B cell (primary cell): ENCODE measurements at places on chromosomes 2 and 18.

DNA sequence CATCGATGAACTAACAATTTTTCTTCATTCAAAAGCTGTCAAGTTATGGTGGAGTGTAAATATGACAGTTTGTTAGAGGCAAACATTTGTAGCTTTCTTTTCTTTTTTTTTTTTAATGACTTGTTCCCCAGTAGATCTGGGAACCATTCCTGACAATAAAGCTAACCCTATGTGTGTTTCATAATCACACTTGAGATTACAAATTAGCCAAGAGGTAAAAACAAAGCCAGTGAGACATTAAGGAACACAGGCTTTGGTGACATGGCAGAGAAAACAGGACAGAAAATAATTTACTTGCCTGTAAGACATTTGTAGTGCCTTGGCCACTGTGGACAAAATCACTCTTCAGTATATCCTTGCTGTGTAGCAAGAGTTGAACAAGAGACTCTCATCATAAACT, 135.9 kb downstream of the UBE2E3 start:
- no peak for DNase-seq

GRCh38 chr2:55231546-55232083, 478 bp downstream of the CLHC1 start:
- DNase-seq = no peak

- peak; percentile 18 for DNase-seq
These were observed at the start of gene AKAIN1 for GRCh38 chr18:5197032-5197434. TSS of gene AKAIN1 (minus strand) at chr18:5197257. CDS start at chr18:5197053, 204 bp downstream.

DNA sequence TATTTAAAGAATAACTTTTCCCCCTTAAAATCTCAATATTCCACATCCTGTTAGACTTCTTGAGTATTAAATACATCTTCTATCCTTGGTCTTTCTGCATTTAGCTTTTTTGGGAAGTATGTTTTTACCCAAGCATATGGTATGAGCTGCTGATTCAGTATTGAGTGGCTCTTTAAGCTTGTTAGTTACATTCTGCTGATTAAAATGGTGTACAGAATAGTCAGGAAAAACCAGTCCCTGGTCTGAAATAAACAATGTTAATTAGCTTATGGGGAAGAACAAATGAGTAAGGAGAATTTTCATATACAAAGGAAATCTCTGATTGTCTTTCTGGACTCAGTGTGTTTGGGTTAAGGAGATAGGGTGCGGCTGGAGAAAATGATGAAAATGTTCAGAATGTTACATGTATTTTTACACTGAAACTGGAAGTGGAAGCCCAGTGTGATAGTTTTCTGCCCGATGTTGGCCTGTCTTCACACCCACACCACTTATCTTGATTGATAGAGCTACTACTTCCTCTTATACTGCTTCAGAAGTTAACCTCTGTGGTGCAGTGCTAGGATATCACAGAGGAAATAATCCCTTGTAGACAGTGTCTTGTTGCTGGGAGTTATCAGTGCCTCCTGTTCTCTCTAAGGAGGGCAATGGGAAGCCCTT, 84.0 kb downstream of the MSH2 start:
- peak; percentile 47 for DNase-seq

GRCh38 chr2:47079515-47080412, 75.3 kb downstream of the STPG4 start:
- DNase-seq = no peak

DNA sequence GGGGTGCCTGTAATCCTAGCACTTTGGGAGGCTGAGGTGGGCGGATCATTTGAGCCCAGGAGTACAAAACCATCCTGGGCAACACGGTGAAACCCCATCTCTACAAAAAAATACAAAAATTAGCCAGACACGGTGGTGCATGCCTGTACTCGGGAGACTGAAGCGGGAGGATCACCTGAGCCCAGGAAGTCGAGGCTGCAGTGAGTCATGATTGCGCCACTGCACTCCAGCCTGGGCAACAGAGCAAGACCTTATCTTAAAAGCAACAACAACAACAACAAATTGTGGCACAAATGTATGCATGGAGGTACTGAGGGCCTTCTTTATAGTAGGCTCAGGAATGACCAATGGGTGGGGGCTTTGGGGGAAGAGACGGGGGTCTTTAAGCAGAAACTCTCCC, 38.5 kb downstream of the HPCAL1 start:
- no peak for DNase-seq

GRCh38 chr2:212940816-212941215, 210.6 kb downstream of the IKZF2 start:
- DNase-seq = no peak

DNA sequence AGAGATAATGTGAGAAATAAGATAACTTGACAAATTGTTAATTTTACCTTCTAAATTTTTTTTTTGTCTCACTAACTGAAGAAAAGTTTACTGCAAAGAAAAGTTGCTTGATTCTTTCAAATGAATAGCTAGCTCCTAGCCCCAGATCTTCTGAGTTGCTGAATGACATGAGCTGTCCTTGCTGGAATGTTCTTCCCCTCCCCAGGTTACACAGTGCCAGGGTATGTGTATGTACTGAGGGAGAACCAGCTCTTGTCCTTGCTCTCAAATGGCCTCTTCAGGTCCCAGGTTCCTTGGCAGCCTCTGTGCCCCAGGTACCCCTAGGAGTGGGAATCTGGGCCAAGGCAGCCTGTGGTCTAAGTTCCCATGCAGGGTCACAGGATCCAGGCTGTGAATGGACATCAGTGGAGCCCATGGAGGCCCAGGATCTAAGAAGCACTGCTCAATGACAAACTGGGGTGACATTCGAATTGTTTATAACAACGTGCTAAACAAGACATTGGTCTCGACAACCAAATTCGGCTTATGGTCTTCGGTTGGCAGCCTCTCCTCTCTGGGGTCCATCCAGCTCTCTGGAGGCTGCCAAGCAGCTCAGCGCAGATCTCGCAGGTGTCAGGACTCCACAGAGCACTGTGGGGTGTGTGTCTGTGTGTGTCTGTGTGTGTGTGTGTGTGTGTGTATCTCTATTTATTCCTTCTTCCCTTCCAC, 17.1 kb upstream of the INO80C start:
- DNase-seq = no peak

DNA sequence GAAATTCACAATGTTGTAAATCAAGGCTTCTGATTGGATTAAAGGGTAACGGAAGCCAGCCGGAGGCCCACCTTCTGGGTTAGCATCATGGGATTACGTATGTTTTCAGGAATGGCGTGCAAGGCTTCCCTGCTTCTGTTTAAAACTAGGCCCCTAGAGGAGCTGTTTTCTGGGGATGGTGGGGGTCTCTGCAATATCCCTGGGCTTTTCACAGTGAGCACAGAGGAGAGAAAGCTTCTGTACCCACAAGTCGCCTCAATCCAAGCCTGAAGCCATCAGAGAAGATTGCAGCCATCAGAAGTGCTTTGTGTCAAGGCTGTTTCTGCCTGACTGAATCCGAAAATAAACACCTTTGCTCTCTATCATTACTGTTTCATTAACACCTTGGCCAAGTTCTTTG, 226.9 kb upstream of the SMIM21 start:
- no peak for DNase-seq

GRCh38 chr2:96291751-96292150, 13.6 kb downstream of the SNRNP200 start:
- DNase-seq = no peak

DNA sequence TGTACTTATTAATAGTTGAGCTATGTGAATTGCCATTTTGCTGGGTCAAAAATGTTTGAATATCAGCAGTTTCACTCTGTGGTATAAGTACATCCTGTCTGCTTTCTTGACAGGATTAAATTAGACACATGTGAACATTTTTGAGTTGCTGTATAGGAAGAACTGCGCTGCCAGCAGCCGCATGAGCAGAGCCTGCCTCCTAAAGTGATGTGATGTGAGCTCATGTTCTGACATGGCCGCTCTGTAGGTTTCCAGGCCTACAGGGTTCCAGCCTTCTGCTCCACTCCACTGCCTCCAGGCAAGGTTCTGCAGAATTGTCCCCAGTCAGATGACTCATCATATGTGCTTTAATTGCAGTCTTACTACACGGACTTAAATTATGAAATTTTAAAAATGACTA, 119.7 kb upstream of the NFATC1 start:
- DNase-seq = no peak

DNA sequence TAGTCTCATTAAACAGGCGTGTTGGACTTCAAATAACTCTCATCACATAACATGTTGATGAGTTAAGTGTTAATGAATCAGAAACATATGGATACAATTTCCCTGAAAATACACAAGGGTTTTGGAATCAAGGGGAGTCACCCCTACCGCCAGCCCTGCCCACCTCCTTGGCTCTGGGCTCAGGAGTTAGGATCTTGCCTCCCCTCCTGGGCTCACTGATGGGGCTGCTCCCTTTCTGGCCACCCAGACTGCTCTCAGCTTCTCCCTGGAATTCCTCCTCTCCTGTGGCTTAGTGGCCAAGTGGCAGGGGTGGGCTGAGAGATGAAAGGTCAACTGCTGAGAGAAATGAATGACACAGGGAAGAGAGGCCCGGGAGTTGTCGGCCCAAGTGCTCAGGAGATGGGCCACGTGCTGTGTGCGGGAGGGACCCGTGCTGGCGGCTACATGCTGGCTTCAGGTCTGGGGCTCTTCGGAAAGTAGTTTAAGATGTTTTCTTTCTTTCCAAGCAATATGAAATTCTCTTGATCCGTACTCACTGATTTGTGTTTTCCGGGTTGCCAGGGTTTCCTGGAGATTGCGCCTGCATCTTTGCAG, 55.8 kb upstream of the TNP1 start:
- no peak for DNase-seq

- DNase-seq = no peak
These were observed 2.5 kb downstream of the COL3A1 start for GRCh38 chr2:188976545-188977268.

GRCh38 chr2:225340923-225341322, 58.6 kb upstream of the NYAP2 start:
- DNase-seq = no peak

DNA sequence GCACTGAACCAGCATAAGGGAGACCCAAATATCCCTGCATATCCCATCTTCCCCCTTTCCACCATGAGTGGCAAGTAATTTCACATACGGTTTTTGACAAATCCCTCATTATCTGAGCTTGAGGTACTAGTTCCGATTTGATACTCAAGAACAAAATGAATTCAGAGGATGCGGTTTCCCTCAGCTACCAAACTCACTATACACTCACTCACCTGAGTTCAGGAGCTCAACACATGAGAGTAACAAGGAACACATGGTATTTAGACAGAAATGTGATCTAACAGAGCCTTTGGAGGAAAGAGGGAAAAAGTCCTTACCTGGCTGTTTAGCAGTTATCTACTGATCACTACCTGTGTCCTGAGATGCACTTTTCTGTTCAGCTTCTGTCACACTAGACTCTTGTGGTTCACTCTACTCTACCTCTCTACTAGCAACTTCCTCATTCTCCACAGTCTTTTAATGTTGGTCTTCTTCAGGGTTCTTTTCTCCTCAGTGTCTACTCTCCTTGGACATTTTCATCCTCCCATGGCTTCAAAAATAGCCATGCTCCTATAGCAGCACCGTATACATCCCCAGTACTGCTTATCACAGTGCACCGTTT, 25.1 kb downstream of the ASXL2 start:
- DNase-seq = peak; percentile 35

- DNase-seq = no peak
These were observed 16.3 kb downstream of the GKN2 start for GRCh38 chr2:68936427-68936826.

DNA sequence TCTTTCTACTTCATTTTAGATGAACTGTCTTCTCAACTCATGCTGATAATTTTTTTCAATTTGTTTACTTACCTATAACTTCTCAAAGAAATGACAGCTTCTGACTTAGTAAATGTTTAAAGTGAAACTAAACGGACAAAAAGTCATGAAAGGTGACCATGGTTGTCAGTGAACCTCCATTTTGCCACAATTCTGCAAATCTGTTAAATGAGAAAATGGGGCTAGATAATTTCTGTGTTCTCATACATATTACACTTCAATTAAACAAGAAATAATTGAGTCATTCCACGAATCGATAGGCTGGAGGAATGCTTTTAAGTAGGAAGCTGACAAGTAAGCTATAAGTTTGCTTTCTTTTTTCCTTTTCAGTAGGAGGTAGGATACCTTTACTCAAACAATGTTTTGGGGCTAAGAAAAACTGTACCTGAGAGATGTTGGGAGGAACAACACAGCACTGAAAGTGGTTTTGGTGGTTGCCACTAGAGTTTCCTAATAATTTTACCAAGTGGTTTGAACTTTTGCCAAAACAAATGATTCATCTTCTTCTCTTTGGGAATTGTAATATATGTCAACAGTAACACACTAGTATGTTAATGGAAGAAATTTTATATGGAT, 17.1 kb downstream of the DYNAP start:
- no peak for DNase-seq

GRCh38 chr2:108228006-108228405, 11.8 kb upstream of the SULT1C3 start:
- no peak for DNase-seq

DNA sequence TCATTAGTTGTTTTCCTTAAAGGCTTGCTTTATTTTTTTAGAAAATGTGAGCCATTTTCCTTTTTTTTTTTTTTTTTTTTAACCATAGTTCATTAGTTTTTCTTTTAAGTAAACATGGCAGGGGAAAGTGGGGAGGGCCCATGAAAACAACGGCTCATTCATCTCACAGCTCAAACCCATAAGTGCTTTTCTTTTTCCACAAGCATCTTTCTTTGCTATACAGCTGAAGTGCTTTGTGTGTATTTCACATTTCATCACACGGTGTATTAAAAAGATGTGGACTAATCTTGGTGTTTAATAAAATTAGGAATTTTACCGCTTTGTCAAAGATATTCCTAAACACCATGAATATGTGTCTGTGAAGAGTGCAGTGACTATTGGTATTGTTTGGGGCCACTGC, 41.6 kb downstream of the RHBDD1 start:
- DNase-seq = no peak

DNA sequence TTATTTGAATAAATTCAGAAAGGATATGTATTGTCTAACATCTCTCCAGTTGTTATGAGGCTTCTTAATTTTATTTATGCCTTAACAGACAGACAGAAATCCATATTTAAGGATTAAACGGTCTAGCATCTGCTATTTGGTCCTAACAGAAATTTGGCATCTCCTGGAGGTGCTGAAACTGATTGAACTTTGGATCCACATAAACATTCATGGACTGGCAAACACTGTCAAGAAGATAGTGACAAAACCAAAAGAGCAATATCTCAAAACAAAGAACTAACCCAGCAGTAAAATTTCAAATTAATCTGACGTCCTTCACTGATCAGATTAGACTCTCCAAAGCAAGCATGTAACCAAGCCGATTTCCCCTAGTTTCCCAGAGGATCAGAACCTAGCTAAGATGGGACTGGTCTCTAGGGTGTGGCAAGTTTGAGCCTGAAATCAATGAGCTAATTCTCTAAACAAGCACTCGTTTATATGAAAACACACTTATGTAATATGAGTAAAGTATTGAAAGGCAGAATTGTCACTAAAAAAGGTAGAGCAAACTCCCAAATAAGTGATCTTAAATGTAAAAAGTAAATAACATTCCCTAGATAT, 139.5 kb downstream of the NOL4 start:
- no peak for DNase-seq

DNA sequence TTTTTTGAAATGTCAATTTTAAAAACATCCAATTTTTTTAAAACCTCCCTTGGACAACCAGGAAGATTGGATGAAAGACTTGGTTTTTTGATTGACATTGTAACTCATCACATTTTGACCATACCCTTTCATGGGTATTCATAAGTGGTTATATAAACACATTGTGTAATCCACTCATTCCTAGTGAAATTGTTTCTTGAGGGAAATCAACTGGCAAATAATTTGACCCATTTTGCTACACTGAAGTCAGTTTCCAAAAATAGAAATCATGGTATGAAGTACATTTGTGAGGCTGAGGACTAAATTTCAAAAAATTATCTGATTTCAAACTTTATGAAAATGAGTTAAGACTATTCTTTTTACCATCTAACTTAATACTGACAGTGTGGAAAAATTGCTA, 31.5 kb downstream of the FBXO48 start:
- no peak for DNase-seq
